ENCODE measurements at places on chromosomes 16 and 17.

DNA sequence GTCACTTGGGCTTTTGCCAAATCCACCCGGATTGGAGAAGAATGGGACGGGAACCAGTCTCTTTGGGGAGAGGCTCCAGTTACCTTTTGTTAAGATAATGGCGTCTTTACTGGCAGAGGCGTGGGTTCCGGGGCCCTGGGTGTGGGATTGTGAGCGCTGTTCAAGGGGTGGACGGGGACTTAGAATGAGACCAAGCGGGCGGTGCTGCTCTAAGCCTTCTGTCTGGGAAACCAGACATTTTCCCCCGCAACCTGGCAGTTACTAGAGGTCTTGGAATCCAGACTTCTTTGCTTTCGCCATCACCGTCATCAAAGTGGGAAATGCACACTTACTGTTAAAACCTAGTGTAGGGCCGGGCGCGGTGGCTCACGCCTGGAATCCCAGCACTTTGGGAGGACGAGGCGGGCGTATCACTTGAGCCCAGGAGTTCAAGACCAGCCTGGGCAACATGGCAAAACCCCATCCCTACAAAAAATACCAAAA, 706 bp downstream of the TEN1 start:
- DNase-seq: no peak

DNA sequence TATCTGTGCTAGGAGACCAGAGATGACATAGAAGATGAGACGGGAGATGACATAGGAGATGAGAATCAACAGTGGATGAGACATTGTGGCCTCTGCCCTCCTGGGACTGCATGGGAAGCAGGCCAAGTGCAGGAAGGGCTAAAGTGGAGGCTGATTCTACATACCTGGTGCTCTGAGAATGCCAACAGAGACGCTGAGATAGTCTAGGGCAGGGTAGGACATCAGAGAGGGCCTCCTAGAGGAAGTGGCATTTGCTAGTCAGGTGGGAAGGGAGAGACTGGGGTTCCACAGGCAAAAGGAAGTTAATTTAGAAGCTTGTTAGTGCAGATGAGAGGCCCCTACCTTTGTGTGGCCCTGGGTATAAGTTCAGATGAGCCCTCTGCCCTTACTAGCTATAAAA, 224.2 kb downstream of the CBLN1 start:
- no peak for DNase-seq

GRCh38 chr16:66714654-66715307, 18.2 kb upstream of the CMTM4 start:
- DNase-seq: no peak

GRCh38 chr16:72934636-72935403, 113.1 kb downstream of the ZFHX3 start:
- no peak for DNase-seq

DNA sequence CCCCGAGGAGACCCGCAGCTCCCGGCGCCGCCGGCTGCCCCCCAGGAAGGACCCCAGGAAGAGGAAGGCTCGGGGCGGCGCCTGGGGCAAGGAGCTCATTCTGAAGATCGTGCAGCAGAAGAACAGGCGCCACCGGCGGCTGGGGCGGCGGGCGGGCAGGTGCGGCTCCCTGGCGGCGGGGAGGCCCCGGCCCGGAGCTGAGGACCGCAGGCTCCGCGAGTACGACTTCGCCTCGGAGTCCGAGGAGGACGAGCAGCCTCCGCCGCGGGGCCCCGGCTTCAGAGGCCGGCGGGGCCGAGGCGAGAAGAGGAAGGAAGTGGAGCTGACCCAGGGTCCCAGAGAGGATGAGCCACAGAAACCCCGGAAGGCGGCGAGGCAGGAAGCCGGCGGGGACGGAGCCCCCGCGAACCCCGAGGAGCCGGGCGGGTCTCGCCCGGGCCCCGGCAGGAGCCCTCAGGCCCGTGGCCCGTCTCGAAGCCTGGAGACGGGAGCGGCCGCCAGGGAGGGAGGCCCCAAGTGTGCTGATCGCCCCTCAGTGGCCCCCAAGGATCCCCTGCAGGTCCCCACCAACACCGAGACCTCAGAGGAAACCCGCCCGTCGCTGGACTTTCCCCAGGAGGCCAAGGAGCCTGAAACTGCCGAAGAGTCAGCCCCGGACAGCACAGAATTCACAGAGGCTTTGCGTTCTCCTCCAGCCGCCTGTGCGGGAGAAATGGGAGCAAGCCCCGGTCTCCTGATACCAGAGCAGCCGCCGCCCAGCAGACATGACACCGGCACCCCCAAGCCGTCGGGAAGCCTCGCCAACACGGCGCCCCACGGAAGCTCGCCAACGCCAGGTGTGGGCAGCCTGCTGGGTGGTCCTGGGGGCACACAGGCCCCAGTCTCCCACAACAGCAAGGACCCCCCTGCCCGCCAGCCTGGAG, 22.3 kb upstream of the ZFPM1 start:
- DNase-seq: no peak

DNA sequence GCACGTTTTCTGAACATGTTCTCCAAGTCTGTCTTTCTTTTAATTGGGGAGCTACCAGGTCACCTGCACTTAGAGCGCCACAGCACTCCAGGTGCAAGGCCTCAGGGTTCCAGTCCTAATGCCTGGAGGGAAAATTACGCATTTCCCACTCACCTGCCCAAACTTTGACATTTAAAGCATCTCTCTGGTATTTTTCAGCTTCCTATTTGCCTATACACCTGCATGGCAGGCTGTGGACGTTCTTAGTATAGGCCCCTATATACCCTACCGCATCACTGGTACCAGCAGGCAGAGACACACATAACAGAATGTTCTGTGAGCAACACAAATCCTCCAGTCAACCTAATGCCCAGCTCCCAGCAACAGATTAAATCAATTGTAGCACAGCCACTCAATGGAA, 213.3 kb downstream of the MRTFB start:
- no peak for DNase-seq

GRCh38 chr16:20931066-20931600, 30.6 kb downstream of the LYRM1 start:
- DNase-seq: no peak

DNA sequence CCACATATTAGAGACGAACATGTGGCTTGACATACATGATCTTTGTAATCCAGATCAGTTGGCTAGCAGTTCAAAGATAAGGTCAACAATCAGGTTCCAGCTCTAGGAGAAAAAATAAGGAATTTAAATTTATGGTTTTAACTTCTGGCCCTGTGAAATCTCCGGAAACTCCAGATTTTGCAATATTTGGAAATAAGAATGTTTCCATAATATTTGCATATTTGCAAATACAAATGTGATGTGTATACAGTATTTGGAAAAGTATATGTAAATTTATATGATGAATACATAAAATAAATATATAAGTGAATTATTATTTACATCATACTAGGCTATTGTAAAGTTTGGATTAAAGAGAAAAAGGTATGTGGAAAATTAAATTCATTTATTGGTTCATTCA, 97.1 kb downstream of the KCNJ2 start:
- DNase-seq: no peak

- DNase-seq: peak; percentile 93
Measured at GRCh38 chr16:30065102-30065942, at the start of gene ALDOA. TSS of gene ALDOA (plus strand) at chr16:30065760. CDS start at chr16:30066898, 1,138 bp downstream.

GRCh38 chr16:85199880-85200279, 87.6 kb upstream of the CIBAR2 start:
- DNase-seq: no peak

DNA sequence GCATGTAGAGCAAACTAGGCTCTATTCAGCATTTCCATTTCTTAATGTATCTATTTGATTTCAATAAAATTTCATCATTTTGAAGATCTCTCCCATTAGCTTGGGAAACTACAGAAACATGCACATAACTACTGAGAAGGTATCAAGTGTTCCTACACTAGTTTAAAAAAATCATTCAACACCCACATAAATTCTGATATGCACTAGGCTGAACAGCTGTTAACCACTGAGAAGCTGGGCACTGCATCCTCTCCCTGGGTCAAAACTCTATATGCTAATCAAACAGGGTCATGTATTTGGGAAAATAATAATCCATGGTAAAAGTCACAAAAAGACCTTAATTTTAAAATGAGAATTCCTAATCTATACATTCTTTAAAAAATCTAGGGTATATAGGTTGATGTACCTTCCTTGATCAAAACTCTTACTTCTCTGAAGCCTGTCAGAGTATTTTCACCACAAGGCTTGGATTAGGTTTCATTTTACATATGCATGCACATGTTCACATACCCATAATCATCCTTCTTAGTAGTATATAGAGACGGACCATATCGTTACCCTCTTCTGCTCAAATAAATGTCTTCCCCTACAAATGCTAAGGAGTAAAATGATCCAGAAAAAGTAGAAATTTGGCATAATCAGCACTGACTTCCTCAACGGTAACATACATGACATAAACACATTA, 57.2 kb downstream of the KANSL1 start:
- no peak for DNase-seq

DNA sequence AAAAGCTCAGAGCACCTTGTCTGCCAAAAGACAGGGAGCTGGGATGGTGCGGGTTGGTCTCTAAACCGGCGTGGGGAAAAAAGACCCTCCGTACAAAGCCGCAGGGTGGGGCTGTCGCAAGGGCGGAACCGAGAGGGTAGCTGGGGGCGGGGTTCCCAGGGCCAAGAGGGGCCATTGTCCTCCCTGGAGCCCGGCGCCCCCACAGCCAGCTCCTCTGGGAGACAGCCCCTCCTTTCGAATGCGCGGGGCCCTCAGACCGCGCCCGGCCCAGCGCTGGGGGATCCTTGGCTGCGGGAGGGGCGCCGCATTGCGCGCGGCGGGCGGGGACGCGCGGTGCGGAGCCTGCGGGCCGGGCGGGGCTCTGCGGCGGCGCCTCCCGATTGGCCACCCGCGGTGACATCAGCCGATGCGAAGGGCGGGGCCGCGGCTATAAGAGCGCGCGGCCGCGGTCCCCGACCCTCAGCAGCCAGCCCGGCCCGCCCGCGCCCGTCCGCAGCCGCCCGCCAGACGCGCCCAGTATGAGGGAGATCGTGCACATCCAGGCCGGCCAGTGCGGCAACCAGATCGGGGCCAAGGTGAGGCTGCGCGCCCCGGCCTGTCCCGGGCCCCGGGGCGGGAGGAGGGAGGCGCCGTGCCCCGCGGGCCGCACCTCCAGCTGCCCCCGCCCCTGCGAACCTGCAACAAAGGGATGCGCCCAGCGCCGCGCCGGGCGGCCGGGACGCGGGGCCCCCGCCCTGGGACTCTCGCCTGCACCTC, at the start of gene TUBB3:
TUBB3 (plus strand) TSS at position 459 of the 756 bp plus-strand sequence; CDS start at position 519, 60 bp downstream.
- no peak for DNase-seq

- DNase-seq: no peak
Measured at GRCh38 chr17:47687748-47688147, 6.2 kb upstream of the TBKBP1 start.

DNA sequence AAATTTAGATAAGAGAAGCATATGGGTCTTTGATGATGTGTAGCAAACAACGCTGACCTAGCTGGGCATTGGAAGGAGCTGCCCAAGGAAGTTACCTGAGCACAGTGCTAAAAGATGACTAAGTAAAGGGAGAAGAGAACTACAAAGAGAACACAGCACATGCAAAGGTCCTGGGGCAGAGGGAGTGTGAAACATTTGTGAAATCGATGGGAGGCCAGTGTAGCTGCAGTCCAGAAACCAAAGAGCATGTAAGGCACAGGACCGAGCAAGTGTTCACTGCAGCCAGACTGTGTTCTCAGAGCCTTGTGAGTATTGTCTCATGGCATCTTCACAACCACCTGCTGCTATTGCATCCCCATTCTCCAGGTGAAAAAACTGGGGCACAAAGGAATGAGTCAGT, 44.9 kb downstream of the ARHGAP27 start:
- DNase-seq: no peak

DNA sequence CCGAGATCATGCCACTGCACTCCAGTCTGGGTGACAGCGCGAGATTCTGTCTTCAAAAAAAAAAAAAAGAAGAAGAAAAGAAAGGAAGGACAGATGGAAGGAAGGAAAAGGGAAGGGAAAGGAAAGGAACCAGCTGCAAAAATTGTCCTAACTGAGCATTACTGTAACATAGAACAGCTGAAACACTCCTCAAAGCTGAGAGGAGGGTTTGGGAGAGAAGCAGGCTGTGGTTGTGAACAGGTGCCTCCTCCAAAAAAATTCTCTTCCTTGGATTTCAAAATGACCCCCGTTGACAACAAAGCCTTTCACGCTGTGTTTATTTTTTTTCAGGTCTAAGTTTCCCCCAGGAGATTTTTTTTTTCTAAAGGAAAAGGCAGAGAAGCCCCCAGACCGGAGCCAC, 541.4 kb downstream of the WWOX start:
- no peak for DNase-seq

GRCh38 chr16:1706386-1707192, 594 bp downstream of the MAPK8IP3 start:
- DNase-seq: no peak

DNA sequence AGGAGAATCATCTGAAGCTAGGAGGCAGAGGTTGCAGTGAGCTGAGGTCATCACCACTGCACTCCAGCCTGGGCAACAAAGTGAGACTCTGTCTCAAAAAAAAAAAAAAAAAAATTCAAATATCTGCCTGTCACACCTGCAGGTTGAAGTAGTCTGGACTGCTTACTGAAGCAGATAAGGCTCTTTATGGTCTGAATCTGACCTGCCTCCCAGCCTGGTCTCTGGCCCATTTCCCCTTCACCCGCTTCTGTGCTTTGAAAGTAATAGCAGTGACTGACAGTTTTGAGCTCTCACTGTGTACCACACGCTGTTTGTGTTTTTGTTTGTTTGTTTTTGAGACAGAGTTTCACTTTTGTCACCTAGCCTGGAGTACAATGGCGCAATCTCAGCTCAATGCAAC, 5.8 kb downstream of the SEZ6L2 start:
- DNase-seq: no peak

GRCh38 chr16:23506606-23506994, 3.7 kb downstream of the GGA2 start:
- DNase-seq: no peak

DNA sequence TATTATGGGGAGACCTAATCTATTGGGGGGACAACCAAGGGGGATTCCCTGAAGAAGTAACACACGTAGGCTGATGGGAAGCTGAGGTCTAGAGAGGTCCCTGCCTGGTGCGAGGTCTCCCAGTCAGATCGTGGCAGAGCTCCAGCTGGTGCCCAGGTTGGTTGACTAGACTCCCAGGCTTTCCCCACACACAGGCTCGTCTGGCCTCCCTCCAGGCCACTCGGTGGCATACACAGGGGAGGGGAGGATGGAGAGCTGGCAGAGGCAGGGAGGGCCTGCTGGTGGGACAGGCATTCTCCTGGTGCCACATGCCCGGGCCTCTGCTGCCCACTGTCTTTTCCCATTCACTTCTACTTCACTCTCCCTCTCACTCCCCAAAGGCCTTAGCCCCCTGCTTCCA, 8.5 kb upstream of the SOCS3 start:
- no peak for DNase-seq

DNA sequence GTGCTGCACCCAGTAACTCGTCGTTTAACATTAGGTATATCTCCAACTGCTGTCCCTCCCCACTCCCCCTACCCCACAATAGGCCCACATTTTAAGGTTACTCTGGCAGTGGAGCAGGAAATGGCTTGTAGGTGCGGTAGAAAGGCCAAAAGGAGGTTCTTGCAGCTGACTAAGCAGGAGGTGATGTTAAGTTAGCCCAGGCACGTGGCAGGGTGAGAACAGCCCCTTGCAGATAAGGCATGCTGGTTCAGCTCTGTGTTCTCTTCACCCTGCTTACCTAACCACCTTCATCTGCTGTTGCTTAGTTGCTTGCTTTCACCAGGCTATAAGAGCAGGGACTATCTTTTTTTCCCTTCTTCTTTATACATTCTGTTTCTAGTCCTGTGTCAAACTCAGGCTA, 1082.8 kb upstream of the RBFOX1 start:
- no peak for DNase-seq

GRCh38 chr16:87963400-87963799, 12.2 kb downstream of the BANP start:
- no peak for DNase-seq

- no peak for DNase-seq
Measured at GRCh38 chr17:322006-322780, 30.4 kb downstream of the RPH3AL start.

- no peak for DNase-seq
Measured at GRCh38 chr16:85072076-85072860, 40.0 kb downstream of the CIBAR2 start.
